ENCODE measurements at places on chromosomes 12 and 14. TPM values are rescaled to one million over a fixed set of nuclear protein-coding genes. Genes with fewer than 3 reads are reported as not detected.

DNA sequence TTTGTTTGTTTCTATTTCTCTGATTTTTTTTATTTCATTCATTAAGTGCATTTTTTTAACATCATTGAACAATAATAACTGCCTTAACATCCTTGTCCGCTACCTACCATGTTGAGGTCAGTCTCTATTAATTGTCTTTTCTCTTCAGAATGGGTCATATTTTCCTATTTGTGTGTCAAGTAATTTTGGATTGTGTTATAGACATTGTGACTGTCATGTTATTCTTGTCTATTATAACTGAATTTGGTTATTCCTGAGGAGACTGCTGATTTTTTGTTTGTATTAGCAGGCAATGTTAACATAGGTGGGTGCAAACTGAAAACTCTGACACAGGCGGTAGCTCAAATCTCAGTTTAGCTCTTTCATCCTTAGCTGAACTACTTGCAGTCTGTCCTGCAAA is 169.9 kb downstream of the DICER1 start:
- DNase-seq: no peak

GRCh38 chr12:109222062-109222461 is 87.0 kb downstream of the FOXN4 start:
- DNase-seq: no peak

- no peak for DNase-seq
Measured at GRCh38 chr14:101286271-101287018, 274.9 kb upstream of the DIO3 start.

CBLN3 gene
- total RNA-seq: 0.52 TPM

UBE3B gene
- 63.2 TPM for total RNA-seq

FSCB gene
- not detected for total RNA-seq

Data from renal cortical epithelial cell (primary cell).